ENCODE measurements at places on chromosomes 3 and 15.

DNA sequence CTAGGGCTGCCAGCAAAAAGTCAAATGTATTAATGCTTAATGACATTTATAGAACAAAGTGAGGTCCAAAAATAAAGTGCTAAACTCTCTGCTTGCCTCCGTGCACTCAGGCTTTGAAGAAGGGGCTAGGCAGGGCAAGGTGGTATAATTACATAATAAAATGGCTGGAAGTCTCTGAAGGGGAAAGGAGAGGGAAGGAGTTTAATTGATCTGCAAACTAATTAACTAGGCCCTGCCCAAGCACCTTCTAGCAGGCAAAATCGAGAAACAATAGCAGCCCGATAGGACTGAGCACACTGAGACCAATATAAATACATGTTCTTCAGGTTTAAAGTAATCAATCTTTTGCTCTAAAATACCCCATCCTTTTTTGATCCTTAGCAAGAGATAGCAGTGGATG, 13.0 kb downstream of the DIS3L start:
- no peak for DNase-seq

DNA sequence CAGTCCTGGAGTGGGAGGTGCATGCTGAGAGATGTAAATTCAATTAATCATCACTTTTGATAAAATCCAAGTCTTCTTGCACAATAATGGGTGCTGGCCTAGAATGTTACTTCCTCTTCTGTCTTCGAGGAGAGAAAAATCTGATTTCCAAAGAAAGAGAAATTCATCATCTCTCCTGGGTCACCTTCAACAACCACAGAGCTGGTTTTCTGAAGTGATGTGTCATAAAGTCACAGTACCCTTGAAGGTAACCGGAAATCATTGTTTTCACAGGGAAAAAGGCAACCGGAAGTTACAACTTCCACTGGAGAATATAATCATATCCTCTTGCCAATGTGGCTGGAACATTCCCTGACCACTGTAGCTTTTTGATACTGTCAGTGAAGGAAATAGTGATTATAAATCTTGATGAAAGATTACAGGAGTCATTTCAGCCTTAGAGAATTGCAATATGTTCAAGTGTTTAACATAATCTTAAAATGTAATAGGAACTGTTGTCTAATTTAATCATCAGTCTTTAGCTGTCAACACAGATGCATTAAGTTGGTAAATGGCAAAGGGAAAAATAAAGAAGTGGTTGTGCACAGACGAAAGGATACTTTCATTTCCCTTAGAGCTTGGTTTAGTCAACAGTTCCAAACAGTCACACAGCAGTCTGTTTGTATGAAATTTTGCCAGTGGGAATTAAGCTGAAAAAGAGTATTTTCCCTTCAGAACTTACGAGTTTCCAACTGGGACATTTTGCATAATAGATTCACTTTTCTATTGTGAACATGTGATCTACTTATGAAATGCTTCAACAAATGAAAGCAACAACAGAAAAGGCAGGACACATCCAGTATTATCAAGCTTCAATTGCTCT, 106.5 kb upstream of the SLC4A7 start:
- no peak for DNase-seq

GRCh38 chr15:57504599-57504940, 87.1 kb upstream of the MYZAP start:
- no peak for DNase-seq

DNA sequence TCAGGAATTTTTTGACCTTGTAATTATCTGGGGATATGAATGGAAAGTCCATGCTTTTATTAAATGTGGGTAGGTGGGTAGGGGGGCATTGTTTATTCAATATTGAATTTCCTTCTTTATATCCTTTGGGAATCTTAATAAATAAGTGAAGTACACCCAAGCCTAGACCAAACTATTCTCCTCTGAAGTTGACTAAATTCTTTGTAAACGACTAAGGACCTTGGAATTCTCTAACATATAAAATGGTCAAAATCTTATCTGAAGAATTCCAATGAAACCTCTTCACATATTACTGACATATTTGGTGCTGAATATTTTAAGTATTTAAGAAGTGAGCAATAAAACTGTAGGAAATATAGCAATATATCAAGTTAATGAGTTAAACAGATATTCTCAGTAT, 1432.1 kb upstream of the GBE1 start:
- no peak for DNase-seq

DNA sequence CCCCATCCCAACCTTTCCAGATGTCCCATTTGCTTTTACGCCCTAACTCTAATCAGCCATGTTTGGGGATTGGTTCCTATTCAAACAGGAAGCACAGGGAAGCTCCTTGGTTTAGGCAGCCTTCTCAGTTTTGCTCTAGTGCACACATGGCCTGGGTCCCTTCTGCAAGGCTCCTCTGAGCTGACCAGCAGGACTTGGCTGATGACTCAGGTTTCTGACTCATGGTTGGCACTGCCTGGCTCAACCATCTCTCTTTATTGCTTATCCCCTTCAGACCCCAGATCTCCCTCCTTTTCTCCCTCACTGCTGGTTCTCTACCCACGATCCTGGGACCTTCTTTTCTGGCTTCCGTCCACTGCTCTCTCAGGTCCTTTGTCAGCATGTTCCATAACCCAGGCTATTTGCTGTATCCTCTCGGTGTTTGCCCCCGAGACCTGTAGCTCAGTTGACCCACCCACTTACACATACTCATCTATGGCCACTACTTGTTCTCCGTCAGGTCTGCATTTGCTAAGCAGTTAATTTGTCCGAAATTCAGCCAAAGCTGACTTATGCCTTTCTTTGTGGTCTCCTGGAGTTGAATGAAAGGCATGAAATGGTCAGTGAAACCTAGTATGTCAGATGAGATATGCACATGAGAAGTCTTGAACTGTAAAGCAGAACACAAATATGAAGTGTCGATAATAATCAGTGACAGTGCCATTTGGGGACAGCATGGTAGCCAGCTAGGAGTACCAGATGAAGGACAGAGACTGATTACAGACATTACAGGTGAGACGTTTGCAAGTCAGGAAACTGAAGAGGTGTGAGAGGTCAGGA, 323.5 kb upstream of the ROPN1 start:
- no peak for DNase-seq

DNA sequence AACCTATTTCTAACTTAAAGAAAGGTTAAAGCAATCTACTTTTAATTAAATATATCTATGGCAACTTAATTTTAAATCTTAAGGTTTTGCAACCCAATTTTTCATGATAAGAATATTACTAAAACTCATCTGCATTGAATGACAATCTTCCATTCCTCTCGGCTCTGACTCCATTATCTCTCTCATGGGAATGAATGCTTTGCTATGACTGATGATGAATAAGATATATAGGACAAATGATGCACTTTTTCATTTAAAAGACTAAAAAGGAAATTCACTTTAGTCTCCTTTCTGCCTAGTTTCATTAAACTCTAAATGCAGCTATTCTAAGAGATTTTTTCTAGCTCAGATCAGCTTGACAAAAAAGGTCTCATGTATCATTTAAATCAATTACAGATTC, 68.7 kb downstream of the GBE1 start:
- no peak for DNase-seq

GRCh38 chr3:157078811-157079185, 81.1 kb downstream of the CCNL1 start:
- DNase-seq = no peak

DNA sequence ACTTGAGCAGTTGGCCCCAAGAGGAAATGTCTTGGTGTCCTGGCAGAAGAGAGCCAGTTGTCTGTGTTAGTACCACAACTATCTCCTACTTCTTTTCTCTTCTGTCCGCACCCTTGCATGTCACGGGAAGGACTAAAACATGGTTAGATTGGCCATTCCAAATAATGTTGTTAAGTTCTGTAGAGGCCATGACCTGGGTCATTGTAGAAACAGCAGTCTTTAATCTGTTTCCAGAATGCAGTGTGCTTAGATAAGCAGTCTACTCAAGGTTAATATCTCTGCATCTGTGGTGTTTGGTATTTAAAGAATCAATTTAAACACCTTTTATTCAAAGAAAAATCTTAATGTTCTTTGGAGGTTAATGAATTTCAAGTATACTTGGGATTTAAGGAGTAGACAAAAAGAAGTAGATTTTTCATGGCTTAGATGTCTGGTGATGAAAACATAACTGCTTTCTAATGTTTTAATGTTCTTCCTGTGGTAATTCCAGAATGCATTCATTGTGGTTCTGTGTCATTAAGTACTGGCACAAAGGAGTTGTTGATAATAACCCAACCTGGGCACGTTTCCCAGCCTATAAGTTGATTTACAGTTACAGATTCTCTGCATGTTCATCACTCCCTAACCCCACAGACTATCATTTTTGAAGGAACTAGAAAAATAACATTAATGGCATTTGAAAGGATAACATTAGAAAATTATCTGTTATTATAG, 58.9 kb downstream of the TMEM108 start:
- no peak for DNase-seq

- DNase-seq = no peak
Observed at GRCh38 chr3:101091489-101091888, 98.3 kb upstream of the ABI3BP start.

DNA sequence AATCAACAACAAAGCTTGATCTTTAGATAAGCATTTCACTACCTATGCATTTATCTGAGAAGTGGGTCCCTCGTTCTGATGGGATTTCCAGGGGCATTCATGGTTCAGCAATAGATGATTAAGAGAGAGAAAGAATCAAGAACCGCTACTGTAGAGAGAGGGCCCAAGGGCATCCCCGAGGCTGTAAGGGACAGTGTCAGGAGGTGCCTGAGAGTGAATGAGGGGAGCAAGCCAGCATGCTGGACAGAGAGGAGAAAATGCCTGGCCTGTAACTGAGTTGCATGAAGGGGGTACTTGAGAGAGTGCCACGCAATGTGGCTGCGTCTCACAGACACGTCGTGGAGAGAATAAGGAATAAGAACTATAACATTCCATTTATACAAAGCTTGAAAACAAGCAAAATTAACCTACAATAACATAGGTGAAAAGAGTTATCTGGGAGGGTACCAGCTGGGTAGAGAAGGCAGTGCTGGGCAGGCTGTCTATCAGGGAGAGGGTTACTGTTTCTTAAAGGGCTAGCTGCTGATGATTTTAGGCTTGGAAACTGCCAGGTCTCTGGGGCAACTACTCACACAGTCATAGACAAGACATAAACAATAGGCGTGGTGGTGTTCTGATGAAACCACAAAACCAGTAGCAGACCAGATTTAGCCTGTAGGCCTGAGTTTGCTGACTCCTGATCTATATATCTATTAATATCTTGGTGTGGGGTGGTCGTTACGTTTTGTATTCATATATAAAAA, 374.6 kb upstream of the CFAP20DC start:
- DNase-seq = no peak

- no peak for DNase-seq
Observed at GRCh38 chr15:57884936-57885335, 178.4 kb downstream of the POLR2M start.

GRCh38 chr15:39828374-39828931, 45.8 kb upstream of the FSIP1 start:
- DNase-seq = peak; percentile 45

GRCh38 chr3:172268868-172269267, 179.4 kb downstream of the GHSR start:
- no peak for DNase-seq

- DNase-seq = no peak
Observed at GRCh38 chr15:38535491-38536200, 29.0 kb downstream of the RASGRP1 start.

DNA sequence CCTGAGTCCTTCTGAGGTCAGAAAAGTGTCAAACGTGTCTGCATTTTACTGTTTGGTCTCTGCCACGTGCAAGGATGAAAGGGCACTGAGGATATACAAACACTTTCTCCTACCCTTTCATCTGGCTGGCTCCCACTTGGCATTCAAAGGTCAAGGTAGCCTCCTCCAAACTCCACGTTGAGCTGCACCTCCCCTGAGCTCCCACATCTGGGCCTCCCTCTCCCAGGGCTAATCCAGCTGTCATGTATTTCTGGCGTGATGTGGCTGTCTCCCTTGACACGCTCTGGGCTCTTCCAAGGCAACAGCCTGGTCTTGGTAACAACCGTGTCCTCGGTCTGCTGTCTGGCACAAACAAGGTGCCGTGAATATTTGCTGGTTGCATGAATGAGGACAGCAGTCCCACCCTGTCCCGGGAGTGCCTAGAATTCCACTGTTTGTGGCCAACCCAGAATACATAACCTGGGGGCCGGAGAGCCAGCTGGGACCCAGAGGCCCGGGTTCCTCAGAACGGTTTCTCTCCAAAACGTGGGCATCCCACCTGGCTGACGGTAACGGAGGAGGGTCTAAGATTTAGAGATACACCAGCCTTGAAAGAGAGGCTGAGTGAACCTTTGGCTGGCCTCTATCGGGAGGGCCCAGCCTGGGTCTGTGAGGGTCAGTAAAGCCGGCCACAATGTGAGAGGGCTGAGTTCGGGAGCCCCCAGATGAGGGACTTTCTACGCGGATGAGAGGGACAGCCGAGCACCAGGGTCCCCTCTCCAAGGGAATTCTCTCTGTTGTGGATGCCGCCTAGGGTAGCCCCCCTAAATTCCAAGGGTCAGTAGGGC, 767 bp downstream of the GLT8D1 start:
- DNase-seq = peak; percentile 54

DNA sequence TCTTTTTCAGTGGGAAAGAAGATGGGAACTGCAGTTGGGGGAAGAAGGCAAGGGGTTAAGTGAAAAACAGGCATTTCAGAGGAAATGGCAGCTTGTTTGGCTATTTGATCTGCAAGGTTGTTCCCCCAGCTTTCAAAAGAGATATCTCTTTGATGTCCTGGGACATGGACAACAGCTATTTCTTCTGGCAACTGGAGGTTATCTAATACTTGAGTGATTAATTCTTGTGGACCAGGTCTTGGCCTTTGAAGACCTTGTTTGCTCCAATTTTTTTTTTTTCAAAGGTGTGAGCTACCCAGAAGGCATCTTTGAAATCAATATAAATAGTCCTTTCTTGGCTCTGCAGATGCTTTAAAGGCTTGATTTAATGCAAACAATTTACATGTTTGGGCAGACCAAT, 51.5 kb downstream of the KATNBL1 start:
- DNase-seq = no peak

DNA sequence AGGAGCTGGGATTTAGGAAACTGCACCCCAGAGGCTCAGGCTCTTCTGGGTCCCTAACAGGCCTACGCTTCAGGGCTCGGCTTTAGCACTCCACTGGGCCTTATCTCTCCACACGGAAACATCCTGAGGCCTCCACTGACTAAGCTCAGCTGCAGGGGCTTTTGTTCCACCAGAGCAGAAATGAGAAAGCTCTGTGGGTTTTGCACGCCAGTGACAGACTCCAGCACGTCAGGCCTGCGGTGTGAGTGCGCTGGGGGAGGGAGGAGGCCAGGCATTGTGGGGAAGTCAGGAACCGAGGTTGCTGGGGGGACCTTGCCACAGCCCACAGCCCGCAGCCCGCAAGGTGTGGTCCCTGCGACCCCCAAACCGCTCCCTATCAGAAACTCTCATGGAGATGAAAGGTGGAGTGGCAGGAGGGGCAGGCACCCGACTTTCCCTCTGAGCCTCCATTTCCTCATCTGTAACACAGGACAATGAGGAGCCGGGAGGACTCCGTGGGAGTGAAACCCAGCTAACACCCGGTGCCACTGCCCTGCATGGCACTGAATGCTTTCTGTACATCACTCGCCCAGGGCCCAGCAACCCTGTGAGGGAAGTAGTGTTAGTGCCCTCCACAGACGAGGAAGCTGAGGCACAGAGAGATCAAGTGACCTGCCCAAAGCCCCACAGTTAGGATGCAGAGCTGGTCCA, 106.5 kb downstream of the TPRA1 start:
- no peak for DNase-seq
